ENCODE measurements at places on chromosomes 2 and 18. TPM values are rescaled to one million over a fixed set of nuclear protein-coding genes. Genes with fewer than 3 reads are reported as not detected.

GRCh38 chr2:149773006-149773405 is 185.4 kb upstream of the MMADHC start:
- DNase-seq, result no peak

DNA sequence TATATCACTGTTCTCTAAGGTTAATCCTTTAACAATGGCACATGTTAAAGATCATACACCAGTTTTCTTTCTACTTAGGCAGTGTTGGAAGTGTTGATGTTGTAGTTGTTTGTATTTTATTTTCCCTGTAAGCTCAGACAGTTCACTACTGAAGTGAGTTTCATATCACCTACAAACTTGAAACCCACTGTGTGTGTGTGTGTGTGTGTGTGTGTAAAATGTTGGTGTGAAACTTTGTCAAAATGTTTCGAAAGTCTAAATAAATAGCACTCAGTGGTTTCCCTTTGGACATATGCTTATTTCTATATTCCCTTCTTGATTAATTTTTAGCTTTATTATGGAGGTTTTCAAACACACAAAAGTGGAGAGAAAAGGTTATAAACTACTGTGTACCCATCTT is 79.8 kb upstream of the CAVIN2 start:
- no peak for DNase-seq

GRCh38 chr2:217370391-217370790 is 510.5 kb upstream of the TNP1 start:
- no peak for DNase-seq

- DNase-seq, result no peak
Measured at GRCh38 chr2:11466307-11467128, 557 bp upstream of the E2F6 start.

GRCh38 chr18:46408334-46408987 is 248.6 kb downstream of the LOXHD1 start:
- DNase-seq, result peak; percentile 3

- DNase-seq, result no peak
Measured at GRCh38 chr18:74899554-74899953, 301.9 kb downstream of the ZNF407 start.

DNA sequence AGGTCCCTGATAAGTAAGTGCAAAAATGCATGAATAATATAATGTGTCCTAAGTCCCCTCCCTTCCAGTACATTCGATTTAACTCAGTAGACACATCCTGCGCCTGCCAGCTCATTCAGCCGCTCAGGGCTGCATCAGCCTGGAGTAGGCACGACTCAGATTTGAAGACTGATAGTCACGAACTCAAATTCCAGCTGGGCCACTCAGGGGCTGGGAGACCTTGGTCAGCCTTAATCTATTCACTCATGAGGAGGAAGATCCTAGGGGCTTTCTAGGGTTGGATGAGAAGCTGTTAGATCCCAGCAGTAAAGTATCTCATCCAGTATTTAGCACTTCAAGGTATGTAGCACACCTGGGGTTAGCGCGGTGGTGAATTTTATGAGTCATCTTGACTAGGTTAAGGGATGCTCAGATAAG is 98.9 kb upstream of the ODC1 start:
- DNase-seq, result no peak

GRCh38 chr18:37251679-37252078 is 313.9 kb downstream of the CELF4 start:
- DNase-seq, result peak; percentile 57

GRCh38 chr2:20363578-20363977 is 12.9 kb upstream of the PUM2 start:
- DNase-seq, result no peak

DNA sequence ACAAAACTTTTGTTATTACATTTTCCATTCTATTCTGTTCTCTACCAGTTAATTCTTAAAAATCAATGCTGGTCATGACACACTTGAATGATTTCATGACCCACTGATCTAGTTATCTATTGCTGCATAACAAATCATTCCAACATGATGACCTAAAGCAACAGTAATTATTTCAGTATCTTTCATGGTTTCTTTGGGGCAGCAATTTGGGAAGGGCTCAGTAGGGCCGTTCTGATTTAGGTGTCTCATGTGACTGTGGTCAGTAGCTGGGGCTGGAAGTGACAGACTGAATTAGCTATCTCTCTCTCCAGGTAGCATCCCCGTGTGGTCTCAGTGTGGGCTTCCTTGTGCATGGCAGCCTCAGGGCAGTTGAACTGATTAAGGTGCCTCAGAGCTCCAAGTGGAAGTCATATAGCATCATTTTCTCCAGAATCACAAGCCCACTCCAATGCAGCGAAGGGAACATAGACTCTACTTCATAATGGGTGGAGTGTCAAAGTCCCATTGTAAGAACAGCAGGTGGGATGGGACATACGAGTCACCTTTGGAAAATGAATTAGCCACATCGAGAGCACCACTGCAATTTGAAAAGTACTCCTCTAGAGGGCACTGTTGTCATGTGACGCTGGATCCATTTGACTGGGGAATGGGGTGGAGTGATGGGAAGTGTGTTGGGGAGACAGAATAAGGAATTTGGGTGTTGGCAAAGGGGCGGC is 39.1 kb upstream of the FAM136A start:
- DNase-seq, result peak; percentile 11

DNA sequence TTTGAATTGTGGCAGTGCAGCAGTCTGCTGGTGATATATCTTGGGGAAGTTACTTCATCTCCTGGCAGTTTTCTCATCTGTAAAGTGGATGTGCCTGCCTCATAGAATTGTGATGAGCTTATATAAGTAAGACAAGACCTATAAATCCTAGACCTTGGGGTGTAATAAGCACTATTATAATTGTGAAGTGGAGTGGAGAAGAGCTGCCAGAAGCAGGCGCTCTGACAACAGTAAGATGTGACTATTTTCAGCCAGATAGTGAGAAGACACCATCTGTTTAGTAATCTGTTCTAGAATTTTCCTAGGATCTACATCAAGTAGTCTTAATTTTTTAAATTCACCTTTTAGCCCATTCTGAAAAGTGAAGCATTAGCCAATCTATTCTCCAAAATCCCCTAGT is 85.6 kb upstream of the TSPYL6 start:
- no peak for DNase-seq

DNA sequence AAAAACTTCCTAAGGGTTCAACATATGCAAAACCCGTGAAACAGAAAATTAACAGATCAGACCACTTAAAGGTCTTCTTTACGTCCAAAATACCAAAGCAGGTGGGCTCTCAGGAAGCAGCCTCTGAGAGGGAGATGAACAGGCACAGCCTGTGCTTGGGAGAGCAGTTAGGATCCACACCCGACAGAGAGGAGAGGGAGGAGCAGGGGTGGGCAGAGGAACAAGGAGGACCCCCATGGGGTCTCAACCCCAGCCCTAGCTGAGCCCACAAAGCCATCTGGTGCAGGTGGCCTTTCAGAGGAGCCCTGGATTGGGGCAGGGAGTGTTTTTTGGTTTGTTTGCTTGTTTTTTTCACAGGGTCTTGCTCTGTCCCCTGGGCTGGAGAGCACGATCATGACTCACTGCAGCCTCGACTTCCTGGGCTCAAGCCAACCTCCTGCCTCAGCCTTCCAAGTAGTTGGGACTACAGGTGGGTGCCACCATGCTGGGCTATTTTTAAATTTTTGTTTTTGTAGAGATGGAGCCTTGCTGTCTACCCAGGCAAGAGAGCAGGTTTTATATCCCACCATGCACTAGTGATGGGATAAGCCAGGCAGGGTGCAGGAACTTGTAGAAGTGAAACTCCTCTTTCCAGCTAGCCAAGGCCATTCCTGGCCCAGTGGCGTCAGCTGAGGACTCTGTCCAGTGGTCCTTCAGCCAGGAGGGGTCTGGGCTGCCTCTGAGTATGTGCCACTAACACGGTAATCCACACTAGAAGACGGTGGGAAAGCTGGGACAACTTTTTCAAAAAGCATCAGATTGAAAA is 154.1 kb upstream of the HDAC4 start:
- DNase-seq, result no peak

DNA sequence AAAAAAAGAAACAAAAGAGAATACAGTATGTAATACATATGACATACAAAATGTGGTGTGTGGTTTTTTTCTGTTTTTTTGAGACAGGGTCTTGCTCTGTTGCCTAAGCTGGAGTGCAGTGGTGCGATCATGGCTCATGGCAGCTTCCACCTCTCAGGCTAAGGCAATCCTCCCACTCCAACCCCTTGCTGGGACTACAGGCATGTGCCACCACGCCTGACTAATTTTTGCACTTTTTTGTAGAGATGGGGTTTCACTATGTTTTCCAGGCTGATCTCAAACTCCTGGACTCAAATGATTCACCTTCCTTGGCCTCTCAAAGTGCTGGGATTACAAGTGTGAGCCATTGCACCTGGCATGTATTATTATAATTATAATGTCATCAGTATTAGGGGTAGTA is 38.9 kb downstream of the DHX57 start:
- no peak for DNase-seq

DNA sequence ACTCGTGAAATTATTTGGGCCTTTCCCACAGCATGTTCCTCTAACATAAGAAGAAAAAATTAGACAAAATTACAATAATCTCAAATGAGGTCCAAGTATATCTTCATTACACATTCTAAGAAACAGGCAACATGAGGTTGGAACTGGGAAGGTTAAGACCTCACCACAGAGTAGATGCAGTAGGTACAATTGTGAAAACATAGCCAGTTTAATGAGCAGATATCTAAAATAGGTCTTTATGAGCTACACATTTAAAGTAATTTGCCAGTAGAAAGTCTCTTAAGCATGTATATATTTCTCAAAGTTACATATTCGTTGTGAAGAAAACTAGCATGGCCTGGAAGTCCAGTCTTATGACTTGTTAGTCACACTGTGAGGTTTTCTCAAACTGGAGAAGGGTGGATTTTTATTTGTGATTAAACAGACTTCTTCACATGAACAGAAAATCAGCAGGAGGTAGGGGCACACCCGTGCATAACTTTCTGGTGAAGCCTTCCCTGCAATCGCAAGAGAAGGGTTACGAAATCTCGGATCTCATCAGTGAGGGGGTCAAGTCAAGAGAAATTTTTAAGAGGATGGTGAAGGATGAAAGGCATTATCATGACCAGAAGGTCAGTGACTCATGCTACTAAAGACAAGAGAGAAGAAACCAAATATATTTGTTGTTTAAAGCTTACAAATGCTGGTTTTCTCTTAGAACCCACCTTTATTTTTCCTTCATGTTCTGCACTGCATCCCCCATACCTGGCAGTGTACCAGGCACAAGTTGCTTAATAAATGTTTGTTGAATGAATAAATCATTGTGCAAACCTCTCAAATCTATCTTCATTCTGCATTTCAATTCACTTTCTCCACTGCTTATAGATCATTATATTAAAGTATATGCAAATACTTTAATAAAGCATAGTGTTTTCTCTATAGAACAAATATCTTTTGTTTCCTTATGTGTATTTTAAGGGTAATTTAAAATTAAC is 5.1 kb upstream of the RAB27B start:
- DNase-seq, result no peak

- DNase-seq, result no peak
Measured at GRCh38 chr2:15814403-15814802, 125.9 kb upstream of the MYCN start.

DNA sequence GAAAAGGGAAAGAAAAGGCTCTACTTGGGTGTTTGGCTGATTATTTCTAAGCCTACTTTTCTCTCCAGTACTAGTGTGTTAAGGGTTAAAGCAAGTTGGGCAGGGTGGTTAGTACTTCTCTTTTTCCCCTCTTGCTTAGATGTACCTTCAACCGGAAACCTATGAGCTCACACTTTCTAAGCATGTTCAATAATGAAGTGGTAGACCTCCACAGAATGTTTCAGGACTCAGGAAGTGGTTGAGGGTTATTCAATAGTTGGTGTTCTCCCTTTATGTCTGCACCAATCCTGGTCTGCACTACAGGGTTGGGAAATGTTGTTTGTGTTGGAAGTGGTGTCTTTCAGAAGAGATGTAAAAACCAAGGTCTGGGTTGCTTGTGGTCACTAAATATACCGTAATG is 137.1 kb downstream of the ZEB2 start:
- DNase-seq, result no peak

Gene RTP5
- total RNA-seq, result not detected

Gene FAP
- 0.98 TPM for total RNA-seq

Gene INHA
- total RNA-seq, result 8.9 TPM

Gene CPSF3
- 12.3 TPM for total RNA-seq

Gene SCTR
- total RNA-seq, result 77.8 TPM

Gene ABCG8
- 0.03 TPM for total RNA-seq

Gene CIDEA
- total RNA-seq, result not detected

Gene PSMA8
- not detected for total RNA-seq

Gene LRRC30
- not detected for total RNA-seq

Gene SERPINB2
- total RNA-seq, result 9.7 TPM
